ENCODE measurements at places on chromosomes 4 and X.

- DNase-seq = no peak
Observed at GRCh38 chrX:15451913-15452312, 41.2 kb downstream of the PIR start.

GRCh38 chrX:140712413-140713173, 3.0 kb downstream of the LINC00632 start:
- DNase-seq = no peak

DNA sequence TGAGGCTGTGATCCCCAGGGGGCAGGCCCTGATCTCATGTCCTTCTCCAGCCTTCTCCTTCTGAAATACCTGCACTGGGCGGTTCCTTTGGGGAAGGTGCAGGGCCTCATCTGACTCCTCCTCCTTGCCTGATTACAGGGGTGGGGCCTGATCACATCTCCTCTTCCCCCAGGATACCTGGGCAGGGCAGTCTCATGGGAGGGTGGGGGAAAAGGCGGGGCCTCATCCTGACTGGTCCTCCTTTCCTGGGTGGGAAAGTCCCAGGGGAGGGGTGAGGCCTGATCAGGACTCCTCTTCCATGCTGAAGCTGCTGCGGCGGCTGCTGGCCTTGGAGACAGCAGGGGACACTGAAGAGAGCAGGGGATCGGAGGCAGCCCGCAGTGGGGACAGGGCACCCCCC, 13.3 kb downstream of the TFE3 start:
- DNase-seq = no peak

- no peak for DNase-seq
Observed at GRCh38 chr4:24413311-24413784, 171.0 kb downstream of the DHX15 start.

DNA sequence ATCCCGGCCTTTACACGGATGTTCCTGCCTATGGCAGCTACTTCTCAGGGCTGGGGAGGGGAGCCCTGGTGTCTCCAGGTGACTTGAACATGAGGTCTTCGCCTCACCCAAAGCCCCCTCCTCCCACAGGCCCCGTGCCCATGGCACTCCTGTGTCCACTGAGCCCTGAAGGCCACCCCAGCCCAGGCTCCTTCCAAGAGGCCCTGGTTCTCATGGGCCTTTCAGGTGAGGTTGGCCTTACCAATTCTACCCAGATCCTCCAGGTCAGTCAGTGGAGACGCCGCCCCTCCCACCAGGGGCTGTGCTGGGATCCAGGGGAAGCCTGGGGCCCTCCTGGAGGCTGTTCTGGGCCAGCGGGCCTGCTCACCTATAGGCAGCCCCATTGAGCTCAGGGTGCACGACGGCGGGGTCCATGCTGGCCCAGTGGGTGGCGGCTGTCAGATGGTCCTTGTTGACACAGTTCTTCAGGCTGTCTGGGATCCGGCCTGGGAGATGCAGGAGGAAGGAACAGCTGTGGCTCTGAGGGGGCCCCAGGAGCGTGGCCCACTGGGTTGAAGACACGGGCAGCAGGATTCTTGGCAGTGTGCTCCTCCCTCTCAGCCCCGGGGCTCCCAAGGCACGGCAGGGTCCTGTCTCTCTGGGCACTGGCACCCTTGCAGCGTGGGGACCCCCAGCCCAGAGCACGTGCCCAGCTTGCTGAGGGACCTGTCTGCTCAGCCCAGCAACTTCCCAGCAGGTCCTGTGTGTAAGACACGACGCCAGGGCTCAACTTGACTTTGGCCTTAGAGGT, 36.2 kb downstream of the CTBP1 start:
- DNase-seq = no peak

- DNase-seq = no peak
Observed at GRCh38 chr4:25949173-25949748, 35.2 kb downstream of the SMIM20 start.

DNA sequence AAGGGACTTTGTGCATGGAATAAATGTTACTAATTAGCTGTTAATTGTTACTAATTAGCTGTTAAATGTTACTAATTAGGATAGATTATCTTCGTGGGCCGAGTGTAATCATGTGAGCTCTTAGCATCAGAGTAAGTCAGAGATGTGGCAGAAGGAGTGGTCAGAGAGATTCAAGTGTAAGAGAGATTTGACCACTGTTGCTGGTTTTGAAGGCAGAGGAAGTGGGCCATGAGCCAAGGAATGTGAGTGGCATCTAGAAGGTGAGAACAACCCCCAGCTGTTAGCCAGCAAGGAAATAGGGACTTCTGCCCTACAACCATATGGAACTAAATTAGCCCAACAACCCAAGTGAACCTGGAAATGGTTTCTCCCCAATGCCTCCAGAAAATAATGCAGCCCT, 28.2 kb downstream of the ODAPH start:
- DNase-seq = no peak

- DNase-seq = no peak
Observed at GRCh38 chr4:189823591-189823990, 117.1 kb upstream of the FRG1 start.

DNA sequence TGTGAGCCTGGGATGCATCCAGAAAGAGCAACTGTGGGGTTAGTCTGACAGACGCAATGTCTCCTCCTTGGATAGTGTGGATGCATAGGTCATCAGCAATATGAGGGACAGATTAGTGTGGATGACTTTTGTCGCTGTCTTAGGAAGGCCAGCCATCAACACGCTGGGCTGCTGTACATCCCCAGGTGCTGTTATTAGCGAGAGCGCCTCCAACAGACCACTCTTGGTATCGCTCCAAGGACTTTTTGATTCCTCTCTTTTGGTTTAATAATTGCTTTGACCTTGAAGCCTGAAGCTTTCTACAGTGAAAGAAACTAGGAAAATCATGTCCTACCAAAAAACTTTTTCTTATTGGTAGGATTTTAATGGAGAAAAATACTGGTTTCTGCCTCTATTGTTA, 76.7 kb downstream of the TMEM131L start:
- DNase-seq = no peak

- no peak for DNase-seq
Observed at GRCh38 chrX:79270401-79270800, 96.7 kb downstream of the ITM2A start.

GRCh38 chr4:102452854-102453253, 48.3 kb upstream of the NFKB1 start:
- DNase-seq = no peak

- no peak for DNase-seq
Observed at GRCh38 chr4:5930876-5931275, 38.0 kb upstream of the CRMP1 start.

GRCh38 chr4:148998719-148999118, 556.5 kb upstream of the NR3C2 start:
- no peak for DNase-seq

DNA sequence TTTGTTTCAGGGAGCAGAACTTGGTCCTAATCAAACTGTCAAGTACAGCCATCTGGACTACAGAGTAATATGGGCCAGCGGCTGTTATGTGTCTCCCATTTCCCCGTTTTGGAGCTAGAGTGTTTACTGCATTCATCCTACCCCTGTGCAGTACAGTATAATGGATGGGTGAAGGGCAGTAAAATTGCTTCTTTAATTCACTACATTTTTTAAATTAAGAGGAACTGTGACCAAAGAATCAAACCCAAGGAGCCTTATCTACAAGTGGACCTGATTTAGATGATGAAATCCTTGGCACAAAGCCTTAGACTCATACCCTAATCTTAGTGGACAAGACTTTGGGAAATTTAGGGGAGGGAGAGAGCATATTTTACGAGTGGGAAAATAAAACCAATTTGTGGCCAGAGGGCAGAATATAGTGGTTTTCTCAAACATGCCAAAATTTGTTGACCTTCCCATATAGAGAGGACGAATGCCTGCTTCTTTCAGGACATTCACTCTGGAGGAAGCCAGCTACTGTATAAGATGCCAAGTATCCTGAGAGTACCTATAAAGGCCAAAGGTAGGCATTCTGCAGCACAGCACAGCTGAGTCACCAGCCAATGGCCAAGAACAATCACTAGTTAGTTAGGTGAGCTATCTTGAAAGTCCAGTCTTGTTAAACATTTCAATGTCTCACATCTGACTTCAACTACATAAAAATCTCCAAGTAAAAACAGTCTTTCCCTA, 253.8 kb upstream of the KCNIP4 start:
- DNase-seq = no peak

GRCh38 chr4:17437396-17437795, 74.5 kb downstream of the QDPR start:
- DNase-seq = no peak

- DNase-seq = no peak
Observed at GRCh38 chrX:34350561-34351335, 218.6 kb upstream of the FAM47A start.

- DNase-seq = no peak
Observed at GRCh38 chrX:129099207-129099606, 424.1 kb downstream of the SMARCA1 start.

- no peak for DNase-seq
Observed at GRCh38 chr4:71304289-71304850, 34.5 kb upstream of the SLC4A4 start.

- no peak for DNase-seq
Observed at GRCh38 chrX:117998171-117998570, 118.4 kb downstream of the KLHL13 start.

DNA sequence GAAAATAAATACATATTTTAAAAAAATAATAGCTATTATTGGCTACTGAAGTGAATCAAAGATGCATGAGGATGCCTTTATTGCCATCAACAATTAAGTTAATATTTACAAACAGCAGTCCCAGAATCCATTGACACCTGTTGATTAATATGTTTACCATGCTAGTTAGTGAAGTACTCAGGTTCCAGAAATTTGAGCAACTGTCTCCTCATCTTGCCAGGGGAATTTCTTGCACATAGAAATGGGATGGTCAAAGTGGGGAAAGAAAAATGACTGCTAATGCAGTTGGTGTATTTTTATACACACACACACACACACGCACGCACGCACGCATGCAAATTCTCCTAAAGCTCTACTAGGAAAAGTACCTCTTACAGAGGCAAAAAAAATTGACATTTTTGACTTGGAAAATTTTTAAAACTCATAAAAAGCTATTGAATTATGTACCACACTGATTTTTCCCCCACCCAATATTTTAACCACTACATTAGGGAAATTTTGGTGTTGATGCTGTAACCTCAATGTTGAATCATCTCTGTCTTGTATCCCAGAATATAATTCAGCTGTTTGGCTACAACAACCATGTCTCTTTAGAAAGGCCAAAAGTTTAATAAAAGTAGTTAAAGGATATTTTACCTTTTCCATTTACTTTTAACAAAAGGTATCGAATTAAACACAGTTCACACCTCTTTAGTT, 105.3 kb upstream of the TMEM150C start:
- no peak for DNase-seq

DNA sequence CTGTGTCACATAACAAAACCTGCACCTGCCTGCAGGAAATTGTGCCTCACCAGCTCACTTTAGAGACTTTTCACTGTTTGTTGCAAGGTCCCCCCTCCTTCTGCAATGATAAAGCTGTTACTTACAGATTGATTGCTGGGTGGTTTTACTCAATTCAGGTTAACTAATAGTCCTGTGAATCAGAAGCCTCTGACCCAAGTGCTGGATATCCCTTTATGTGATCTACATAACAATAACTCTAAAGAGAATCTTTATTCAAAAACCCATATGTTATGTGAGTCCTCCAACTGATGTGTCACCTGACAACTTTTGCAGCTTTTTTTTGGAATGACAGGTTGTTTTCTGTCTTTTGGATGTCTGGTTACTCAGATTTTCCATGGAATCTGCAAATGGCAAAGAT, 2323.6 kb upstream of the TENM3 start:
- DNase-seq = no peak

GRCh38 chr4:7763788-7764187, 175.9 kb downstream of the AFAP1 start:
- DNase-seq = peak; percentile 33

DNA sequence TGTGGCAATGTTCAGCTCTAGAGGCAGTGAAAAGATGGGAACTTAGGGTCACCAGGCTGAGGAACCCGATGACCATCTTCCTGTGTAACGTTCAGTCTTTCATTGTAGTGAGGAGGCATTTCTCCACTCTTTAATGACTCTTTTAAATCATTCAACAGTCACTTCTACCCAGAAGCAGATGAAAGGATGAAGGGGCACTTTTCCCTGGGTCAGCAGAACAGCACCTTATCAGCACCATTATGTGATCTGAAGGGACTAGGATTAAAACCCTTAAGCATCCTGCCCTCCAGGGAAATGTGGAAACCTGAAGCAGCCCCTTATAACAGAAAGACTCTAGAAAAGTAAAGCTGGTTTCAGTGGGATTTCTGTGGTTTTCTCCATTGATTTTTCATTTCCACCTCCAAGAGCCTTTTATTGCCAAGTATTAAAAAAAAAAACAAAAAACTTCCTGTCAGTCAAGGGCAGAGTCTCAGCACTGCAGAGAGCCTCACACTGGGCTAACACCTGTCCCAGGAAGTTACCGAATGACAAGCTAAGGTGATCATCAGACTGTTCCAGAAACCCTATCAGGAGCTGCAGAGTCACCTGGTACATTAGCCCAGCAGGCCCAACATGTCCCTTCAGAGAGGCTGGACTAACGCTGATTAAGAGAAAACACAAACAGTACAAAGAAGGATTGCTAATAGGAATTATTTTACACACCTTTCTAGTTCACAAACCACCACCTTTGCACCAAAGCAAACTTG, 185.9 kb downstream of the SHROOM3 start:
- DNase-seq = no peak

DNA sequence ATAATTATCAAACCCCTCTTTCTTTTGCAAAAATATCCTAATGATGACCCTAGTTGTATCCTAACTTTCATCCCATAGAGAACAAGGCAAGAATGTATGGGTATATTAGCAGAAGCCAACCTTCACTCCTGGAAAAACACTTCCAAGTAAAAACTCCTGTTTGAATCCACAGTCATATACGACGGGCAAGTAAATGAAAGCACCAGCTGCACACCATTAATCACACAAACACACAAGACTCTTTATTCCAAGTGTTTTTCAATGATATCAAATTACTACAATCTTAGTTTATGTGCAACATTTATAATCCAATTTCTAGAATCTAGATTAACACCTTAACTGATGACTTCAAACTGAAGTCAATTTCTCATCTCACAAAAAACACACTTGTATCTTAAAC, 22.9 kb downstream of the ACSL4 start:
- no peak for DNase-seq

GRCh38 chr4:126799416-126799815, 833.3 kb upstream of the INTU start:
- no peak for DNase-seq

GRCh38 chr4:189124149-189124758, 816.4 kb upstream of the FRG1 start:
- peak; percentile 43 for DNase-seq

DNA sequence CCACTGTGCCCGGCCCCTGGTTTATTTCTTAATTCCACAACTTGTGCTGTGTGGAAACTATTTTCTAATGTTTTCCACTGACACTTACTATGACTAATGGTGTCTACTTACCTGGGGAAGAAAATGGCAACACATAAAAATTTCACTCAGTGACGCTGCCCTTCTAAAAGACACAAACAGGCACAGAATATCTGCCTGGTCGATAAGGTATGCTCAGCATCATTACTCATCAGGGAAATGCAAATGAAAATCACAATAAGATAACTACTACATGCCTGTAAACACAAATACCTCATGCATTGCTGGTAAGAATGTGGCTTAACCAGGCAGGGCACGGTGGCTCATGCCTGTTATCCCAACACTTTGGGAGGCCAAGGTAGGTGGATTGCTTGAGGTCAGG, 61.6 kb downstream of the UBE2K start:
- DNase-seq = no peak

GRCh38 chr4:8274765-8275547, 5.4 kb downstream of the HTRA3 start:
- DNase-seq = peak; percentile 27

Measured in HTR-8/SVneo (cell line).